Mucosa of descending colon (tissue), 3 donors: ENCODE measurements at places on chromosomes 1 and 21. TPM values are rescaled to one million over a fixed set of nuclear protein-coding genes. Genes with fewer than 3 reads are reported as not detected.
A peak's percentile ranks its signal among the peaks of the same experiment; 100 is the strongest.

- peak; percentile 33 for DNase-seq
Measured at GRCh38 chr1:204294357-204294756, 65.4 kb downstream of the PLEKHA6 start.

GRCh38 chr1:71339238-71339637, 258.4 kb upstream of the ZRANB2 start:
- no peak for DNase-seq

Gene AGT
- total RNA-seq, result 4.8 TPM

Gene ZMYM1
- 20.9 TPM for total RNA-seq

Gene NBPF10
- total RNA-seq, result 2.4 TPM
